ENCODE measurements at places on chromosomes 11 and 22.
A peak's percentile ranks its signal among the peaks of the same experiment; 100 is the strongest.

- DNase-seq, result no peak
Observed at GRCh38 chr11:77035039-77035438, 841 bp downstream of the B3GNT6 start.

DNA sequence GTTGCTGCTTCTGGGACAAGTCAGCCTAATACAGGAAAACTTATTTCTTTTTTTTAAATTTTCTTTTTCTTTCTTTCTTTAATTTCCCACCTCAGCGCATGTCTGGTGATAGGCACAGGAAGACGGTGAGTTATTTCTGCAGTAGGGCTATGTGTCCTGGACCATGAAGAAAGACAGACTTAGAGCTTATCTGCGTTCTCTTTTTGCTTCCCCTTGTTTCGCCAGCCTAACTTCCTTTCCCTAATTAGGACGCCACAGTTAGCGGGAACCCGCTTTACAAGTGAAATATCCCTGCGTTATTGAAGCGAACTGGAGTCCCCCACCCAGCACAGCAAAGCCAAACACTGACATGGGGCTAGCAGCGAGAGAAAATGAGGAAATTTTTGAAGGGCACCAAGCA lies 8.6 kb downstream of the OR6M1 start:
- peak; percentile 39 for DNase-seq

GRCh38 chr11:126267650-126268049 lies 1.0 kb downstream of the SRPRA start:
- DNase-seq, result no peak

GRCh38 chr11:62267576-62267975 lies 2.4 kb upstream of the SCGB2A2 start:
- DNase-seq, result no peak

GRCh38 chr11:118238929-118239328 lies 13.2 kb downstream of the MPZL3 start:
- no peak for DNase-seq

GRCh38 chr22:21712751-21713427 lies 22.7 kb downstream of the YPEL1 start:
- DNase-seq, result peak; percentile 90

DNA sequence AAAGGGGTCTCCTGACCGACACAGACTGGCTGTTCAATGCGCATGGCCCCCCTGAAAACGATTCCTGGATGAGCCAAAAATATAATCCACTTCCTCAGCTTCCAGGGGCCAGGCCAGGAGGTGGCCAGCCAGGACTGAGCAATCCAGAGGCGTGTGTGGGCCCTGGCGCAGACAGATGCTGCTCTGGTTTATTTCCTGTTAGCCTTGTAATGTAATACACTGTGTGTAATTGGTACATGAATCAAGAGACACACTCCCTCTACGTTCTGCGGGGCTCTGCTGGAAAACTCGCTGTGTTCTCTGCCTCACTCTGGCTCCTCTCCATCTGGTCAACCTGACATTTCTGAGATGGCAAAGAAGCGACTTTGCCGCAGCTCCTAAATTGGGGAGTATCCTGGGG lies 26.3 kb upstream of the ISX start:
- DNase-seq, result no peak

- DNase-seq, result no peak
Observed at GRCh38 chr11:94272738-94273313, 31.6 kb upstream of the IZUMO1R start.

- peak; percentile 89 for DNase-seq
Observed at GRCh38 chr11:16613512-16614381, 124.7 kb upstream of the C11orf58 start.

DNA sequence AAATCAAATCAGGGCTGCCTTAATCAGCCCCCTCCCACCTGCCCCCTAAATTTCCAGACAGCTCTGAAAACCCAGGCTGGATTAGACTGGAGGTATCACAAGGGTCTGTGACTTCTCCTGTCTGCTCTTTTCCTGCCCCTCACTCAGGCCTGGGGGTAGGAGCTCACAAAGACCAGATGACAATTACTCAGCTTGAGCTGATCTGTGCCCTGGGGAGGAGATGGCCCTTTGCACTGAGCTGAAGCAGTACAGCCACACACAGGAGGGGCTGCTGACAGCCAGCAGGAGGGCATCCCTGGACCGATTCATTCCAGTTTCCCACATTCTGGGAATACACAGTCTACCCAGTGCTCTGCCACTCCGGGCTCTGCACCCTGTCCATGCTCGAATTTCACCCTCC lies 4.2 kb downstream of the ABCC8 start:
- DNase-seq, result peak; percentile 76

- peak; percentile 18 for DNase-seq
Observed at GRCh38 chr11:125517116-125517770, 21.2 kb upstream of the FEZ1 start.

DNA sequence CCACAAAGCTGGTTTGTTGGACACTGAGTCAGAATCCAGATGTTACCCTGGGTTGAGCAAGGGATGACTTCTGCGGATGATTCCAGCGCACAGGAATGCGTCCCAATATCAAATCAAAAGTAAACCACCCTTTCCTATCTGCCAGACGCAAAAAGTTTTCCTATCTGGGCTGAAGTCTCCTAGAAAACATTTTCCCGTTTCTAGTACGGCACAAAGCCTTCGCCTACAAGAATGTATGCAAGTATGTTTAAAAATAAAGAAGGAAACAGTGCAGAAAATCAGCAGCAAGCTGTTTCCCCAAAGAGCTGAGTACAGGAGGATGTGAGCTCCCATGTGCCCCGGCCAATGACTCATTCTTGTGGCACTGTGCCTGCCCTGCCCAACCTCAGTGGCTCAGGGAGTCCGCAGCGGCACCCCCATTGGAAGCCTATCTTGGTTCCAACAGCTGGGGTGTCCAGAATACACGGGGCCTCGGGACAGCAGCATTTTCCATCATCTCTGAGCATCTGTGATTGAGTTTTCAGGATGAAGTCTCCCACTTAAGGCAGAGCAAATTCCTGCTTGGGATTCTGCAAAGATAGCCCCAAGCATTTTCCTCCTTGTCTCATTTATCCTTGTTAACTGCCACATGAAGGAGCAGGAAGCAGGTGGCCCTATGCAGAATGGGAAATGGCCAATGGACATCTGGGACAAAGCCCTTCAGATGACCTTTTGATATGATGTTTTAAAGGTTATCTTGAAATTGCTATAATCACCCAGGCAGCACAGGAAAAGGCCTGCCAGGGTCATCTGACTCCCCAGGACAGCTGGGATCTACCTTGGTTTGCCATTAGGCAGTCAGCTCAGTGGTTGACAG lies 17.5 kb downstream of the KCNJ5 start:
- no peak for DNase-seq

DNA sequence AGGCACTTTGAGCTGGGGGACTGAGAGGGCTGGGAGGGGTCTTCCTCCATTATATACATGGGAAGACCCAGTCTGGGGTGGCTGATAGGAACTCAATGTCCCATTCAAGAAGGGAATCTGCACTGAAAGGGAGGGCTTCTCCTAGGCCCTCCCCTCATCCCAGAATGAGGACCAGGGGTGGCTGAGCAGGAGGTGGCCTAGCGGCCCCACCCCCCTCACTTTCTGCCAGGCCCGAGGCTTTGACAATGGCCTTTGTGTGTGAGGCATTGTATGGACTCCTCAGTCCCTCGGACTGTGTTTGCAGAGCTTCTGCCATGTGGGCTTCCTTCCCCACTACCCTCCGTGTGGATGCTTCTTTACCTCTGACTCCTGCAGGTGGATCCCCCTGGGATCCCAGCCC lies 65.7 kb downstream of the NECTIN1 start:
- no peak for DNase-seq
